Left lung (tissue), 14 donors: ENCODE measurements at places on chromosomes 6 and 20. TPM values are rescaled to one million over a fixed set of nuclear protein-coding genes. Genes with fewer than 3 reads are reported as not detected.

The BCKDHB gene
- total RNA-seq = 26.1 TPM

The PPP1R14C gene
- 33.6 TPM for total RNA-seq

The GMEB2 gene
- total RNA-seq = 8.1 TPM

The CENPW gene
- total RNA-seq = 8.5 TPM

The MUC21 gene
- 9.5 TPM for total RNA-seq

The SLC32A1 gene
- not detected for total RNA-seq

The KCNK17 gene
- total RNA-seq = 4.8 TPM

The FAM210B gene
- total RNA-seq = 65.1 TPM

The NFATC2 gene
- 6.9 TPM for total RNA-seq

DNA sequence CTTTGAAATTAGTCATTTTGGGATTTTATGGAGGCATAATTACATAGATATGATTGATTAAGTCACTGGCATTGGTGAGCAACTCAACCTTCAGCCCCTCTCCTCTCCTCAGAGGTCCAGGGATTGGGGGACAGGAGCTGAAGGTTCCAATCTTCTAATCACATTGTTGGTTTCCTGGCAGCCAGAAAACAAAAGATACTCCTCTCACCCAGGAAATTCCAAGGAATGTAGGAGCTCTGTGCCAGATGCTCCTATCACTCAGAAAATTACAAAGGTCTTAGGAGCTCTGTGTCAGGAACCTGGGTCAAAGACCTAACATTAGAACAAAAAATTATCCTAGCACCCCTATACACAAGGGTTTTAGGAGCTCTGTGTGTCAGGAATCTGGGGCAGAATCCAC is 679.7 kb upstream of the ID4 start:
- no peak for DNase-seq

- DNase-seq = no peak
These were observed 39.1 kb upstream of the ARHGAP18 start for GRCh38 chr6:129748901-129749748.

- DNase-seq = peak; percentile 92
These were observed 3.8 kb downstream of the SPAG4 start for GRCh38 chr20:35619196-35620095.

DNA sequence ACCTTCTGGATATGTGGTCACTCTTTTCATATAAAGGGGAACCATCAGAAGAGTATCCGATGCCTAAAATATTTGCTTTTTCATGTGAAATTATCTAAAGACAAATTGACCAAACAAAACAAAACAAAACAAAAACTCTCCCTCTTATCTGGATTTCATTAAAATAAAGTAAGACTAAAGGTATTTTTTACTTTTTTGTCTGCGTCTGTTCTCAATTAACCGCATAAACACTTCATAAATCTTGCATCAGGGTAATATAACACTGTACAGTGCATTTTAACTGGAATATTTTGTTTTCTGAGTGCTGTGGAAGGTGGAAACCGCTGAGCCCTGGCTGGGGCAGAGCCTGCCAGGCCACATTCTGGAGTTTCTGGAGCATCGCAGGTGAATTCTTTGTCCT is 234.1 kb upstream of the ZFP64 start:
- DNase-seq = no peak

DNA sequence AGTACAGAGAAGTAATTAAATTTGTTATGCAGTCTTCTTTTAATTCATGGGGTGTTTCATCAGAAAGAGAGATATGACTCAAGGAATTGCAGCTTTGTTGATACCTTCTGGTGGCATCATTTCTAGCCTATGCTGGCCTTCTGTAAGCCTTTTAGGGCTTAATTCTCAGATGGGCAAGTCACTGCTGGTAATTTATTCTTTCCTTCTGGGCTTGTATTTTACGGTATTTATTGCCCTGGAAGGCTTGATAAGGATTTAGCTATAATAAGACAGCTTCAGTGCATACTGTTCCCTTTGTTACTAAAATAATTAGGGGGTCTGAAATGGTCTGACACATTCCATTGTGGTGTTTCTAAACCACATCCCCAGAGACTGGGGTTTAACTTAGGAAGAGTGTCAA is 57.9 kb upstream of the EMILIN3 start:
- no peak for DNase-seq

GRCh38 chr6:79427721-79428120 is 109.5 kb downstream of the LCA5 start:
- DNase-seq = no peak

- DNase-seq = no peak
These were observed 303.0 kb downstream of the PRL start for GRCh38 chr6:21993841-21994240.

GRCh38 chr6:52871621-52872020 is 31.0 kb upstream of the GSTA5 start:
- DNase-seq = no peak

DNA sequence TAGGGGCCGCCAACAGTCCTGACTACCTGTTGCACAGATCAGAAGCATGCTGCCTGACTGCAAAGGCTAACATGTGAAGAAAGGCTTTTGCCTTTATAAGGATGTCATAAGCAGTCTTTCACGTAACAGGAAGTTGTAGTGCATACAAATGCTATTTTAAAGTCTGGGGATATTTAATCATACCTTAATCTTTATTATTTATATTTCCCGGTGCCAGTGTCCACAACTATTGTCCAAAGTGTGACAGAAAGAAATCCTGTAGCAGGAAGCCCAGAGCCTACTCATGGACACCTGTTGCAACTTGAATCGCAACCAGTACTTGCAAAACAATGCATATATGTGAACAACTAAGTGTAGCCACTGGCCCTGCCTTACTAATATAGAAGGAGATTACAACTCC is 235.8 kb downstream of the ALDH8A1 start:
- no peak for DNase-seq

DNA sequence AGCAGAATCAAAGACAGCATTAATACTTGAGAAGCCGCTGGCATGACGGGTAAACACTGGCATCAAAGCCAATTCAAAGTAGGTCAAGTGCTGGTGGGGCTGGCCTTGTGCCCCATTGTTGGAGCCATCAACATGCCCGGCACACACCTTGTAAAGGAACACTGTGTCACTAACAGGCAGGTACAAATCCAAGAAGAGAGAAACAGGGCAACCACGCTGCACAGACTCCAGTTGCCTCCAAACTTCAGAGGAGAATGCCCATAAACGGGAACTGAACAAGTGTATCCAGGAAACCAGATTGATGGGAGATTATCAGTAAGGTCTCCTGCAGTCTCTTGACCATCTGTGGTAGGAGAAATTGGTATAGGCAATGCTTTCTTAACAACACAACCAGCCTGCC is 127.0 kb upstream of the STXBP5 start:
- DNase-seq = peak; percentile 58

DNA sequence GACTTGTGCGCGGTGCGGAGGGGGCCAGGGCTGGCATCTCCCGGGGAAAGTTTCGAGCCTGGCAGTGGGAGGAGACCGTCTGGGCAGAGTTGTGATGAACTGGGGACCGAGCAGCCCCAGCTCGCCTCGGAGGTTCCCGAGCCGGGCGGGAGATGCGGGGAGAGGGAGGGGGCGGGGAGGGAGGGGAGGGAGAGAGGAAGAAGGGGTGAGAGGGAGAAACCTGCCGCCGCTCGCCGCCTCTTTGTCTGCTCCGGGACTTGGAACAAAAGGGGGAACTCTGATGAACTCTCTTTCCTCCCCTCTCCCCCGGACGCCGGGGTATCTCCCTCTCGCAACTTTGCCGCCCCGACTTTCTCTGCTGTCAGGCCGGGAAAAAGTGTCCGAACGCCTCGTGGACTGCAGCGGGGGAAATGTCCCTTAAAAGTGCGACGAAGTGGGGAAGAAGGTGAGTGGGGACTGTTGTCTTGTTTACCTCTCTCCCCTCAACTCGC is 72.7 kb downstream of the SOX4 start:
- no peak for DNase-seq

- no peak for DNase-seq
These were observed 813.3 kb downstream of the HACE1 start for GRCh38 chr6:104046426-104046825.

DNA sequence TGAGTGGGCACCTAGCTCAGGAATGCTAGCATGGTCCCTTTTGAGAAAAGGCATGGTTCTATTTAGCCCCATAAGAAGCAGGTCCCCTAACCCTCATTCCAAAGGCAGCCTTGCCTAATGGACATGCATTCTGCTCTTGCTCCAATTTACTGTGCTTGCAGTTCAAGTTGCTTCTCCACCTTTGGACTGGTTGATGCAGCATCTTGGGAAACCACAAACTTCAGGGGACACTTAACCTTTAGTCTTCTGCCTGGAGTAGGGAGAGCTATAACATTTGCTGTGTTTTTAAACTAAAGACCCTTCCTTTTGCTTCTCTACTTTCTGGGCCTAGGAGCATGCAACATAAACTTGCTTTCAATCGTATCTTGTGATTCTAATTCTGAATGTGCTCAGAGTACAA is 5.1 kb upstream of the PHF3 start:
- DNase-seq = no peak

DNA sequence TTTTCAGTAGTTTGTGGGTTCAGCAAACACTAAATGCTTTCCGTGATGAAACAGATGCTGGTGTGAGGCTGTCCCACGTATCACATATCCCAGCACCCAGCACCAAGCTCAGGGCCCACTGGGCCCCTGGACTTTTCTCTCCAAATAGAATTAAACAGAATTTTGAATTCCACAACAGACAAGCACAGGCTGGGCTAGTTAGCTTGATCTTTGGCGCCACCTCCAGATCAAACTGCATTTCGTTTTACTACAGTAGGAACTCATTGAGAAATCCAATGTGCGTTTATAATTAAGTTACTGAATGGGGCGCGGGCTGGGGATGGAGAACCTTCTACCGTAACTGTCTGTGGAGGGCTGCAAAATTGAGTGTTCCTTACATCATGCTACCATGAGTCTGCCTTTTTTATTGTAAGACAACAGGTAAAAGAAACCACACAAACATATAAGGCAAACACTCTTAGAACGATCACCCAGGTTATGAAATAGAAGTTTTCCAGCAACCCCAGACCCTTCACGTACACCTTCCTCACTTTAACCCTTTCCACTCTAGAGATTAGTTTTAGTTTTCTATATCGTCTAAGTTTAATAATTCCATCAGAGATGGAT is 107.8 kb downstream of the ZFP64 start:
- no peak for DNase-seq

GRCh38 chr20:24566656-24567055 is 97.2 kb downstream of the SYNDIG1 start:
- no peak for DNase-seq

DNA sequence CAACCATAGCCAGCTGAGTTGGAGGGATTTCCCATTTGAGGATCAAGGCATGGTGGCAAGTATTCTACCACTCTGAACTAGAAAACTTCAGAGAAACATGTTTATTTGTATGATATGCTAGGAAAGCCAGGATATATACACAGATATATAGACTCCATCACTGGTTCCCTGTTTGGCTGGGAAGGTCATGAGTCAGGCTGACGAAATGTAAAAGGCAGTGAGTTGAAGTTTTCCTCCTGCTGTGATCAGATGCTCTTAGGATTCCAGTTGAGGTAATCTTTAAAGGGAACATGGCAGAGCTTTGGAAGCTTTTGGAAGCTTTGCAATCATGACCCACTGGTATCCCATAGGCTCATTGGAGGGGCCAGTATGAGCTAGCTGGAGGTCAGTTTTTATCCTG is 1369.1 kb downstream of the EPHA7 start:
- DNase-seq = no peak

- no peak for DNase-seq
These were observed 38.7 kb downstream of the DACT2 start for GRCh38 chr6:168280899-168281245.

DNA sequence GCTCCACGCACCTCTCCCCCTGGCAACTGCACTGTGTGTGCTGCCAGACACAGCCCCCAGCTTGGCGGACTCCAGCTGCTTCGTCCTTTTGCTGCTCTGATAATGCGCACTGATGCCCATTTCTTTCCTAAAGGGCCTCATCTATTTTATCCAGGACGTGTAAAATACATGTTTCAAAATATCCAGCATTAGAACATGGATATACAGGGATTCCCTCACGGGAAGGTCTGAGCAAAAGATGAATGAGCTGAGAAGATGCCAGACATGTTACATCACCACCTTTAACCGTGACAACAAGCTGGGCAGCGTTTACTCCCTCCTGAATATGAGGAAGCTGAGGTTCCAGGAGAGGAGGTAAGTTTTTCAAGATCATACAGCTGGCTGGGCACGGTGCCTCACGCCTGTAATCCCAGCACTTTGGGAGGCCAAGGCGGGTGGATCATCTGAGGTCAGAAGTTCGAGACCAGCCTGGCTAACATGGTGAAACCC is 32.8 kb downstream of the TNXB start:
- DNase-seq = no peak

DNA sequence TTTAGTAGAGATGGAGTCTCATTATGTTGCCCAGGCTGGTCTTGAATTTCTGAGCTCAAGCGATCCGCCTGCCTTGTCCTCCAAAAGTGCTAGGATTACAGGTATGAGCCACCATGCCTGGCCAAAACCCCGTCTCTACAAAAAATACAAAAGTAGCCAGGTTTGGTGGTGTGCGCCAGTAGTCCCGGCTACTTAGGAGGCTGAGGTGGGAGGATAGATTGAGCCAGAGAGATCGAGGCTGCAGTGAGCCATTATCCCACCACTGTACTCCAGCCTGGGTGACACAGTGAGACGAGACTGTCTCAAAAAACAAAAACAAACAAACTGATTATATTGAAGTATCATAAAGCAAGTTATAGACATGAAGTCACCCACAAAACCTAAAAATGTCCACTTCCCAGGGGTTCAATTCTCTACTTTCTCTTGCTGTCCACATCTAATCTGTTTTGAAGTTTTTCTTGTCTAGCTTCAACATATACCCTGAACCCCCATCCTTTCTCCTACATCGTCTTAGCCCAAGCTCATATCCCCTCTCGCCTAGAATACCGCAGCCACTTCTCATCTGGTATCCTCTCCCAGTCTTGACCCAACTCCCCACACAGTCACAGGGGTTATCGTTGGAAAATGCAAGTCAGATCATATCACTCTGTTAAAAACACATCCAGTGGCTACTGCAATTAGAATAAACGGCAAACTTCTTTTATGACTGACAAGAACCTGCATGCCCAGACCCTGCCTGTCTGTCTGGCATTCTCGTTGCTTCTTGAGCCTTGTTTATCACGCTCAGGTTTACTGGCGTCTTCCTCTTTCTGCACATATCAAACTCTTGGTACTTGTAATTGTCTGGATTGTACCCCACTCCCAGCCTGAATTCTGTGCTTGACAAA is 20.1 kb upstream of the NCOA3 start:
- no peak for DNase-seq

GRCh38 chr6:3019065-3019464 is 19.4 kb downstream of the NQO2 start:
- DNase-seq = no peak

DNA sequence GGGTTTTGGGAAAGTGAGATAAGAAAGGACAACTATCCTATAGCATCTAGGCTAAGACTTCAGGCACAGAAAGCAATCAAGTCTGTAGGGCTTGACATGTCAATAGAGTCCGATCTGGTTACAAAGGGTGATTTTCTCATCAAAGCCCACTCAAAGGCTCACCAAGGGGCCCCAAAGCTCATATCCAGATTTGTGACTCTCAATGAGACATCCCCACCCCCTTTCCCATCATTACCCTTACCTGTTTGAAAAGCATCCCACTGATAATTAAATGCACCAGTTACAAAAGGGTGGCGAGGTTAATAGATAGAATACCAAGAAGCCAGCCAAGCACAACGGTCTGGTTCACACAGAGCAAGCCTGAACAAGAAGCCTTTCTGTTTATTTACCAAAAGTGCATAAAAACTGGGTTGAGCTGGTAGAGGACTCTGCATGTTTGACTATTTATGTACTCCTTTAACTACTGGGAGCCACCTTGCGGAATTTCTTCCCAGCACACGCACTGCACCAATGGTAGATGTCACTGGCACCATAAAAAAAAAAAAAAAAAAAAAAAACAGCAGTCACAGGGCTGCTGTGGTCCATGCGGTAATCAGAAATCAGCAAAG is 6.1 kb downstream of the JAG1 start:
- DNase-seq = no peak
